Effector CD8-positive, alpha-beta T cell (primary cell): ENCODE measurements at places on chromosomes 6 and 20.

GRCh38 chr20:5046656-5047339, 45.5 kb upstream of the SLC23A2 start:
- DNase-seq: no peak

DNA sequence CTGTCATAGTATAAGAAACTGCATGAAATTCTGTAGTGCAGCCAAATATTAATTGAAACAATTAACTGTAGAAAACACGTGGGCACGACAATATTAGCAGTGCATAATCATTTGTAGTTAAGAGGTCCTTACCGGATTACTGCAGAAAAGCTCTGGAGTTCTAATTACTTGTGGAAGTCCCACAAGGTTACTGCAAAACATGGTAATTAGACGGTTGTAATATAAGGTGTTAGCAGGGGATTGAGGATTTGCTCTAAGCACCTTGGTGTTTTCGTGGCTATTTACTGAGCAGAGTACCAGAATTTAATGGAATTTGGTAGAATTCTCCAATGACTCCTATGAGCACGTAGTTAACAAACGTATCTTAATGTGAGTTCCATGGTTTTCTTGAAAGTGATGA, 473.6 kb upstream of the AGPAT4 start:
- DNase-seq: no peak

DNA sequence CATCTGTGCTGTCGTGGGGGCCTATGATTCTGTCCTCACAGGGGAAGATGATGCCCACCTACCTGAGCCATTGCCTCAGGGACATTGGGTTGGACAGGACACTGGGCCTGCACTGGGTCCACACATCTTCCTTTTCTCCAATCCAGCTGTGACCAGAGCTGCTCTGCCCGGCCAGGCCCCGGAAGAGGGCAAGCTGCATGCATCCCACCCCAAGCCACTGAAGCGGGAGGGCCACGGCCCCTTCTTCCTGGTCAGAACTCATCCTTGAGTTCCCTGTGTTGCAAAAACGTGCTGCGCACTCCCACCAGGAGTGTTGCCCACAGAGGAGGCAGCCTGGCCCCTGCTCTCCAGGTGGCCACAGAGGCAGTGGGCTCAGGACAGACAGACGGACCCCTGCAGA, 38.2 kb downstream of the SPDEF start:
- no peak for DNase-seq

DNA sequence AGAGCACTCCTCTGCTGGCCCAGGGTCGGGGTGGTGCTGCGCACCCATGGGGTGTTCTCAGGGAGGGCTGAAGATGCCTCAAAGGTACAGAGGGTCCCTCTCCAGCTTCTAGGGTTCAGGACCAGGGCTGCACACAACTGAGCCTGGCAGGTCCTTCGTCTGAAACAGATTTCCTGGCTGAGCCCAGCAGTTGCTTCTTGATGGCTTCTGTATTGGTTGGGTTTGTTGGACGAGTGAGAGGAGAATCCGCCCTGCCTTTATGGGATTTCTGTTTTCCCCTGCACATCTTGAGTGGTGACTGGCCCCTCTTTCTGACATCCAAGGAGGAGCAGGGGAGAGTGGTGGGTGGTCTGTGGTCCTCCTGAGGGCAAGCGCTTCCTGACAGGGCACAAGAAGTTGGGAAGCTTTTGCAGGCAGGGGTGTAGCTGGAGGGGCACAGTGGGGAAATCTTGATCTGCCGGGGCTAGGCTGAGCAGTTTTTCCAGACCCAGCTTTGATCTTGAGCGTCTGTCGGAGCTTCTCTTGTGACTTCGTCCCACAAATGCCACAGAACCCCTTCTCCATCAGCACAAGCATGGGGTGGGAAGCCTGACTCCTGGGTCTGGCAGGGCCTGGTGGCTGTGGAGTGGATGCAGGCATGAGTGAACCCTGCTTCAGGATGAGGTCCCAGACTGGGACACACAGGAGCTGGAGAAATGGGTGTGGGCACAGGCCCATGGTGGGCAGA, 116.5 kb downstream of the SYNDIG1 start:
- DNase-seq: no peak

DNA sequence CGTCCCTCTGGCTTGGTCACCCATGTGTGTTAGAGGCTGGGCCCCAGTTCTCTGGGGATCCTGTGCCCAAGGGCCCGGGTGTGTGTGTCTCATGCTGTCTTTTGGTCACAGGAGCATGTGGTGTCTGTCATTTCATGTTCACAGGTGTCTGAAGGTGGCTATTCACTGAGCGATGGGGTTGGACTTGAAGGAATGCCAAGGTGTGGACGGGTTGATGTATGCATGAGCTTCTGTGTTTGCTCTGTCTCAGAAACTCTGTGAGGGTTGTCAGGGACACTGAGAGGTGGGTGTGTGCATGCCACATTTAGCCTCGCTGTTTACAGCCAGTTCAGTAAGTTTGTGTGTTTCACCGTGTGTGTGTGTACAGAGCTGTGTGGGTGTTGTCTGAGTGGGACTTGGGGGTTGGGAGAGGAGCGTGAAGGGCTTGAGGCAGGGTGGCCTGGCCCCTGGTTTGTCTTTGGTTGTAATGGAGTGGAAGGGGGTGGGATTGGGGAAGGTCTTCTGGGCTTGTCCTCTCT, 1.2 kb downstream of the DDR1 start:
- DNase-seq: no peak

GRCh38 chr6:24358219-24358821, 461 bp upstream of the DCDC2 start:
- no peak for DNase-seq

- no peak for DNase-seq
Observed at GRCh38 chr6:97958134-97958533, 675.1 kb upstream of the MMS22L start.

- no peak for DNase-seq
Observed at GRCh38 chr6:50381099-50381415, 331.3 kb upstream of the DEFB112 start.

GRCh38 chr20:51641866-51642265, 99.3 kb upstream of the NFATC2 start:
- no peak for DNase-seq
